ENCODE measurements at places on chromosomes 7 and 10. TPM values are rescaled to one million over a fixed set of nuclear protein-coding genes. Genes with fewer than 3 reads are reported as not detected.
A peak's percentile ranks its signal among the peaks of the same experiment; 100 is the strongest.

DNA sequence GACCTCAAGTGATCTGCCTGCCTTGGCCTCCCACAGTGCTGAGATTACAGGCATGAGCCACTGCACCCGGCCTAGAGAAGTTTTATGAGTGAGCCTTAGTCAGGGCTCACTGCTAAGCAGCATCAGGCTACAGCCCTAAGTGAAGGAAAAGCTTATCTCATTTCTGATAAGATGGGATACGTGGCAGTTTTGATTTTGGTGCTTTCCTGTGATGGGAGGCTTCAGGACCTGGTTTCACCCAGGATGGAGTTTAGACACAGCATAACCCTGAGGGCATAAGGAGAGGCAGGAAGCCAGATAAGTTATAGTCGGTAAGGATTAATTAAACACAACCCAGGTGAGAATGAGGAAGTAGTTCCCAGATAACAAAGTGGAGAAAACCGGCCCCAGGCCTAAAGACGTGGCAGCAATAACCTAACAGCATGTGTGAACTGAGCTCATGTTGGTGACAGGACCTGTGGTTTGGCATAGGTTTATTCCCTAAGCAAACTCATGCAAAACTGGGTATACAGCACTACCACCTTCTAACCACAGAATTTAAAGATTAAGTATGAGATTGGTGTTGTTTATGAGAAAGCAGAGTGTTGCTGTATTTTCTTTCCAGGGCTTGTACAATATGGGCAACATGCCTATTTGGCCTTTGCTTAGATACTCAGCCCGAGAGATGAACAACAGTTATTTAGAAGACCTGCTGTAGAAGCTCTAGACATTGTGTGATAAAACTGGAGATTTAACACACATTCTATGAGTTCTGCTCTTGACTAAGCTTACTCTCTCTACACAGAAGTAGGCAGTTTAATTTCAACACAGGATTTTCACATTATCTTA, 119.4 kb downstream of the COL28A1 start:
- no peak overlapping the region for H3K27ac ChIP-seq
- no peak for DNase-seq
- no peak overlapping the region for H3K4me3 ChIP-seq
- H3K27me3 ChIP-seq: no peaks in the 10 kb centered on the region
- H3K36me3 ChIP-seq: no peaks in the 10 kb centered on the region
- no peaks in the 10 kb centered on the region for H3K4me1 ChIP-seq

DNA sequence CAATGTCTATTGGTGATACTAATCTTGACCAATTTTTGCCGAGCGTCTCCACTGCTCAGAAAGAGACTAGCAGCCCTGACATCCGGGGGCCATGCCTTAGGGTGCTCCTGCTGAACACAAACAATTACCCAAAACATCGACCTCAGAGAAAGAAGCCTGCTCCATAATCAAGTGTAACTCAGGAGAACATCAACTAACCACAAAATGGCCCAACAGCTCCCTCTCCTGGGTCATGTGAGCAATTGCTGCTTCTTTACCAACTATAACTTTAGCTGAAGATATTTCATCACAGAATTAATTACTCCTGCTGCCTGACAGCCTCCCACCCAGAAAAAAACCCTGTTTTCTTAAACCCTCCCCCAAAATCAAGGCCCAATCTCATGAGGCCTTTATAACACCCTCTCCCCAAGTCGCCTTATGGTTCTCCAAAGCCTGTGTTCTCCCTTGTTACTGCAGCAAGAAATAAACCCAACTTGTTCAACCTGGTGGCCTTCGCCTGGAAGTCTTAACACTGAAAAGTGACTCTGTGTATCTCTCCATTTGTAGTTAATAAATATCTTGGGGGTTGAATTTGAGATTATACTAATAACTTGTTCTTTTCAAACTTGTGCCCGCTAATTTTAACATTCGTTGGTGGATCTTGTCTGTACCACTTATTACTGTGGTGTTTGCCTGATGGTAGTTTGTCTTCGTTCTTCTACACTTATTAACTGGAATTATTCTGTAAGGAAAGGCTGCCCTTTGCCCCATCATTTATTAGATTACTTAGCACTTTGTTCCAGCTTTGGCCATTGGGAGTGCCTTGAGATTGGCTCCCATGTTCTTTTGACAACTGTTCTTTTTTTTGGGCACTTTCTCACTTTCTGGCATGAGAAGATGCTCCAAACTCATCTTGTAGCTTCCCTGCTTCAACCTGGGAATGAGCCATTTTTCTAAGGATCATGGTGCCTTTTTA, 21.2 kb upstream of the RAMP3 start:
- H3K36me3 ChIP-seq: no peaks in the 10 kb centered on the region
- no peak overlapping the region for H3K27ac ChIP-seq
- peak; percentile 76 for DNase-seq
- H3K4me3 ChIP-seq: no peak overlapping the region
- no peaks in the 10 kb centered on the region for H3K27me3 ChIP-seq

DNA sequence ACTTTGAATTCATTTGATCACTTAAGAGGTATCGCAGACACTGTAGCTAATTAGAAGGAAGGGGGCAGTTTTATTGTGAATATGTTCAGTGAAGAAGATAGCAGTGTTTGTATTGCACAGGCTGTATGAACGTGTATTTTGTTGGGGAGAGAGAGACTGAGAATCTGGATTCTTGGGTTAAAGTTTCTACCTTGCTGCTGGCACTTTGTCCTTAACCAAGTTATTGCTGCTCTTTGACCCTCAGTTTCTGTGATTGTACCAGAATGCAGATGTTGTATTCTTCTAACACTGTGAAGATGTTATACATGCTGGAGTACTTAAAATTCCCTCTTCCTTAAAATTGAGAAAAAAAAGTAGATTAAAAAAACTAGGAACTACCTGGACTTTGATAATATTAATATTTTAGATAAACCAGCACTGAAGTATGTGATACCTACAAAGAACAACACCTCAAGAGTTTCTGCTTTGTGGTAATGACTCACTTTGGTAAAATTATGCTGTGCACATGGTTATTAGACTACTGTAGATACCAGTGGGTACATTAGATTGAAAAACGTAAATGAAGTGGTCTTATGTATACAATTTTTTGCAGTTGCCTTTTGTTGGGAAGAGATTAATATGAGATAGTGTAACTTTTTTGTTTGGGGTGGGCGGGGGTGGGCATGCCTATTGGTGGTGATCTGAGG, 321.3 kb downstream of the AUTS2 start:
- no peak for DNase-seq
- no peaks in the 10 kb centered on the region for H3K4me1 ChIP-seq
- no peaks in the 10 kb centered on the region for H3K27me3 ChIP-seq

DNA sequence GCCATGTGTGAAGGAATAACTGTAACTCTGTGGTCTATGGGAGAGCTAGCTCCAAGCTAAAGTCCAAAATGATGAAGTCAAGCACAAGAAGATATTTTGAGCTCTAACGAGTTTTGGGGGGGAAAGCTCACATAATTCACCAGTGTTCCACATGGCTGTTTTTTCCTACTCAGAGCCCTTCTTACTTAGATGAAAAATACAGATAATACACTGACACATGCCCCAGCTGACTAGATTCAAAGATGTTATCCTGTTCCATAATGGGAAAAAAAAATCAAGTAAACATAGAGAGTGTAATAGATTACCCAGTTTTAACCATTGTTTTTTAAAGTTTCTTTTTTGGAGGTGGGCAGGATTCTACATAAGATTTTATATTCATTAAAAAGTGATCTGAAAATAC, 86.6 kb downstream of the PRLHR start:
- H3K4me3 ChIP-seq: no peak overlapping the region
- H3K36me3 ChIP-seq: no peaks in the 10 kb centered on the region
- H3K27ac ChIP-seq: no peak overlapping the region
- H3K27me3 ChIP-seq: no peaks in the 10 kb centered on the region
- no peak for DNase-seq
- H3K4me1 ChIP-seq: peaks cover 2% of the 10 kb centered on the region

DNA sequence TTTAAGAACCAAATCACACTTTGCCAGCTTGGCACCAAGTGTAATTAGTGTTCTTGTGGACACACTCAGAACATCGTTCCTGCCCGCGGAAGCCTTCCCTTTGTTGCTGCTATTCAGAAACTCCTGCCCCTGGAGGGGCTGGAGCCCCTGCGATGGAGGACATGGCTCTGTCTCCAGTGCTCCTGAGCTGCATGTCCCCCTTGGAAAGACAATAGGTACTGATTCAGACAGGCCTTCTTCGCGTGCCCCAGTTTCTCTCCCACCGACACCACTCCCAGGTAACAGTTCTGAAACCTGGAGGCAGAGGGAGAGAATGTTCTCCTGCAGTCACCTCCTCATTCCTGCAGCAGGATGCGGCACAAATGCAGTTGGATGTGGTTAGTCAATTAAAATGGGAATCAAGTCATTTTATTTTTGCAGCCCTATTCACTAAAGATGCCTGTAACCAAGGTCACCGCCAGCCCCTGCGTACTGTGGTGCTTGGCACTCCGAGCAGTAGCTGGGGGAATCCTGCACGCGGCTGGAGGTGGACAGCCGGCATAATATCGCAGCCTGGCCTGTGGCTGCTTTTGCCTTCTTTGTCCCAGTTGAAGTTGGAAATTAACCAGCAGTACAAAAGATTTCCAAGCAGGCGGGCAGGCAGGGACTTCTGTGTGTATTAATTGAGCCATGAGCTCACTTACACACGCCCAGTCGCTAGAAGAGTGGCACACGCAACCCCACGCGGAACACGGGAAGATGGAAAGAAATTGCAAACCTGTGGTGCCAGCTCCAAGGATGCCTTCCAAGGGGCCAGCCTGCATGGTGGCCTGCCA, 205.7 kb downstream of the EBF3 start:
- no peaks in the 10 kb centered on the region for H3K4me1 ChIP-seq
- no peak overlapping the region for H3K27ac ChIP-seq

The MET gene
- 0.65 TPM for total RNA-seq

The BAMBI gene
- total RNA-seq: 18.7 TPM

- peaks cover 27% of the 10 kb centered on the region for H3K27me3 ChIP-seq
- no peak for DNase-seq
- H3K4me3 ChIP-seq: no peak overlapping the region
- H3K27ac ChIP-seq: no peak overlapping the region
Observed at GRCh38 chr10:98100476-98100875, 34.0 kb upstream of the R3HCC1L start.

The LRRN3 gene
- 0.35 TPM for total RNA-seq

DNA sequence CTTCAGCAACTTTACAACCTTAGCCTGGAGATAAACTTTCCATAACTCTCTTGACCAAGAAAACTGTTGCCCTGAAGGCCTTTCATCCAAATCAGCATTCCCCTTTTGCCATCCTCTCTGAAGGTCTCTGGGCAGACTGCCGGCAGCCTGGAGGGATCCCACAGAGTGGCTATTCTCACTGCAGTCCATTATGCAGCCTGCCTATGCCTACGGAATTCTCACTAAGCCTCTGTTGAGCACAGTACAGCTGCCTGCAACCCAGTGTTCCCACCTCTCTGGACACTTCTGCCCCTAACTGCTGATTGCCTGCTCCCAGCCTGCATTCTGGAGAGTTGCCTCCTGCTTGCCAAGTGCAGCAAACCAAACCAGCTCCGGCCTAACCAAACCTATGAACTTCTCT, 548.9 kb upstream of the STEAP1 start:
- DNase-seq: no peak
- no peaks in the 10 kb centered on the region for H3K27me3 ChIP-seq
- no peak overlapping the region for H3K4me3 ChIP-seq

DNA sequence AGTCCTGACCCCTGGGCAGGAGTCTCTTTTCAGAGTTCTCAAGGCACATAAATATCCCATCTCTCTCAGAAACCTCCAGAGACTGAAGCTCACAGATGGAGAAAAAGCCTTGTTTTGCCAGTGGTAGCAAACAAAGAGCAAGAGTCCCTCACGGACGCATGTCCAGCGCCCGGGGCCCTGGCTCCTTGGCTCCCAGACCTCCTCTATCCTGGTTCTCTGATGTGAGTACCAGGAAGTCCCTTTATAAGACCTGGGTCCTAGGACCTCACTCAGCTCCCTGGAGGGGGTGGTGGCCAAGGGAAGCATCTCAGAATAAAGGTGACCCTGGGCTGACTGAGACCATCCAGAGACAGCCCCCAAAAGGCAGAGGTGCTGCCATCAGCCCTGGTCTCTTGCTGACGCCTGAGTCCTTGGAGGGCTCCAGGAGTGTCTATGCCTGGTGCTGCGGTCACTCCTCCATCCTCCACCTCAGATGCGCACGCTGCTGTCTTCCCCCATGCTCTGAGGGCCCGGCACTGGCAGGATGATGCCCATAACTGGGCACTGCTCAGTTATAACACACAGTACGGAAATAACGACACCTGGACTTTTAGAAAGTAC, 221.5 kb downstream of the TNS3 start:
- no peak for DNase-seq
- no peaks in the 10 kb centered on the region for H3K36me3 ChIP-seq
- H3K27me3 ChIP-seq: peaks cover 3% of the 10 kb centered on the region
- H3K4me3 ChIP-seq: no peak overlapping the region
- H3K4me1 ChIP-seq: peaks cover under 1% of the 10 kb centered on the region
- no peak overlapping the region for H3K27ac ChIP-seq

- peak overlapping the region; percentile 94 for H3K4me3 ChIP-seq
- peaks cover 25% of the 10 kb centered on the region for H3K4me1 ChIP-seq
- H3K36me3 ChIP-seq: peaks cover 47% of the 10 kb centered on the region
- H3K27me3 ChIP-seq: no peaks in the 10 kb centered on the region
- peak overlapping the region; percentile 90 for H3K27ac ChIP-seq
- peak; percentile 66 for DNase-seq
Observed at GRCh38 chr7:76358011-76358480, 745 bp downstream of the YWHAG start.

DNA sequence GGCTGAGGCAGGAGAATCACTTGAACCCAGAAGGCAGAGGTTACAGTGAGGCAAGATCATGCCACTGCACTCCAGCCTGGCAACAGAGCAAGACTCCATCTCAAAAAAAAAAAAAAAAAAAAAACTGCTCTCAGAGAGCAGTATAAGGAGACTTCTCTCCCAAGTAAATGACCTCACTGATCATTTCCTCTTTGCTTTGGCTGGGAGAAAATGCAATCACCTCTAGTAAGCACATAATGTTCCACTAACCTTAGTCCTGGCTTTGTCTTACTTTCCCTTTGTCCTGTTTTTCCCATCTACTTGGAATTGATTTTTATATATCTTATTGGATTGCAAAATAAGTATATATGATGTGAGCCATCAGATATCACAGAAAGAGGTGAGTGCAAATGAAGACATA, 2.5 kb downstream of the SLC25A13 start:
- no peak overlapping the region for H3K4me3 ChIP-seq
- DNase-seq: no peak
- peaks cover 8% of the 10 kb centered on the region for H3K36me3 ChIP-seq
- no peak overlapping the region for H3K27ac ChIP-seq

Measured in K562 (cell line).